Stimulated activated CD4-positive, alpha-beta T cell treated with anti-CD3 and anti-CD28 coated beads, TNF-alpha, amount 100 ng/mL, for 4 hours (primary cell): ENCODE measurements at places on chromosomes 2 and 18.

DNA sequence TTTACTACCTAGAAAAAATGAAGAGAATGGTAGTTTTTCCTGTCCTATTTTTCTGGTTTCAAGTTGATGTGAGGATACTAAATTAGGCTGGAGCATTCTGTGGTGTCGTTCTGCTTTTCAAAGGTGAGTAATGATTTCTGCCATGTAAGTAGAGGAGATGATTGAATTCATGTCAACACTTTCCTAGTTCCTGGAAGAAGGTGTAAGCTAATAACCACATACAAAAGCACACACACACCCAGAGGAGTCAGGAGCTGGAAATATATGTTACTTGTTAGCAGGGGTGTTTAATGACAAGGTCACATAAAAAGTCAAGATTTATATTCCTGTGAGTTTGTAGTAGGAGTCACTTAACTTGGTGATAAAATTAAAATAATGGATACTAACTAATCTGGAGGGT lies 172.1 kb downstream of the TMX3 start:
- no peak for DNase-seq

DNA sequence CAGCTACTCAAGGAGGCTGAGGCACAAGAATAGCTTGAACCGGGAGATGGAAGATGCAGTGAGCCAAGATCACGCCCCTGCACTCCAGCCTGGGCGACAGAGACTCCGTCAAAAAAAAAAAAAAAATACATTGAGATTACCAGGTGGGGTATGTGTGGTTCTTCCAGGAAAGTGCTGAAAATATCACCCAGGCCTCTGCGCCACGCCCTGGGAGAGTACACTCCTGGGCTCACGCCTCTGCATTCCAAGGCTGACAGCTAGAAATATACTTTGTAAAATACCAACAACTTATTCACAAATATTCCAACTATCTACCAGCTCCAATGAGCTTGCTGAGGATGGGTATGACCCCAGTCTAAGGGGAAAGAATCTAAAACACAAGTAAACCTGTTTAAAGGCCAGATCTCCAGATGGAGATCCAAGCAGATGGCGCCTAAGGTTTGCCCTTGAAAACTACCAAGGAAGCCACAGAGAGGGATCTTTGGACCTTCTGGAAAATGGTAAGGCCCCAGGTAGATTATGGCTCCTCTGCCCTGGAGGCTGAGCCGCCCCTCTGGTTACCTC lies 21.6 kb upstream of the B3GNT7 start:
- DNase-seq: no peak

GRCh38 chr18:8175501-8176061 lies 433.7 kb upstream of the RAB12 start:
- DNase-seq: no peak

DNA sequence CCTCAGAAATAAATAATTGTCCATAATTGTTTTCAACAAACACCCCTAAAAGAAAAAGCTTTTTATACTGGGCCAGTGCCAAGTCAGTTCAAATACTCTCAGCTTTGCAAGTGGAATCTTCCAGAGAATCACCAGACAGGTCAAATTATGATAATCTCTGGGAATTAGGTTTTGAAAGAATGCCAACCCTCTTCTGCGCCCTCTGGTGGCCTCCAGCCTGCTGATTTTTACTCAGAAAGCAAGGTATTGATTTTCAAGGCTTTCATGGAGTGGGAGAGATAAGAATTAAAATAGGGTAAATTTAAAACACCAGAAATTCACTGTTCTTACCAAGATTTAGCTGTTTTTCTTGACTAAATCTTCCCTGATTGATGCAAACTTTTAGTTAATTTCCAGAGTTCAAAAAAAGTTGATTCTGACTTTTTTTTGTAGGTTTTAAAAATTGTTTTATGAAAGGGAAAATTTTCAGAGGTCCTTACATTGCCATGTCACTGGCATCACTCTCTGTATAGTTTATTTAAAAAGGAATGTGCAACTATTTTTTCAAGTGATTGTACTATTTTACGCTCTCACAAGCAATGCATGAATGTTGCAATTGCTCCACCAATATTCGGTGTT lies 282.9 kb upstream of the TNP1 start:
- no peak for DNase-seq

GRCh38 chr2:144402251-144402650 lies 117.7 kb downstream of the ZEB2 start:
- DNase-seq: no peak
